ENCODE measurements at places on chromosomes 3 and 15.

DNA sequence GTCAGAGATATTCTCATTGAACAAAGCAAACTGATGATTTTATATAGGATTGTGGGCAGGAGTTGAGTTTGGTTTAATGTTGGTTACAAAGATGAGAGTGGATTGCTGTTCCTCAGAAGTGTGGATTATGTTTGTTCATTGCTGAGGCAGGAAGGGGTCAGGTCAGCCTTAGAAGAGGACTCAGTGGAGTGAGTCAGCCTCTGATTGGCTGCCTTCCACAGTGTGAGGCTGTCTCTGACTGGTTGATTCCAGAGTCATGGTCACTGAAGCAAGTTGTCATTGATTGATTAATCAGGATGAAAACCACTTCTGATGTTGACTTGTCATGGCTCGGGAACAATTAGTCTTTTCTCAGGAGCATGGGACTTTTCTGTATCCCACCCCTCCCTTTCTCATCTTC, 36.2 kb downstream of the KBTBD12 start:
- DNase-seq: no peak

DNA sequence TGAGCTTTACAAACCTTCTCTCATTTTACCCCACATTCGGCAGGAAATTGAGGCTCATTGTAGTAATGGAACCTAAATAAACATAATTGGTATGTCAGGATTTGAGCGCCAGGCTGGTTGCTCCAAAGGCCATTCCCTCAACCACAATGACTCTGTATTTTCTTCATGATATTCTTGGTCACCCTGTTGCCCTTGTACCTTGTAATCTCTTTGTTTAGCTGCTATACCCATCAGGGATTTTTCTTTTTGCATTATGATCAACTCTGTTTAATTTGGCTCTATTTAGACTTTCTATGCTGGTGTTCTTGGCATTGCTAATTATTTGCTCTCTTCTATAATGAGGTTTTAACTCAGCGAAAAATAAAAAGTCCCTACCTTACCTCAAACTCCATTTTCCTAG, 29.8 kb downstream of the DUOX2 start:
- DNase-seq: no peak

DNA sequence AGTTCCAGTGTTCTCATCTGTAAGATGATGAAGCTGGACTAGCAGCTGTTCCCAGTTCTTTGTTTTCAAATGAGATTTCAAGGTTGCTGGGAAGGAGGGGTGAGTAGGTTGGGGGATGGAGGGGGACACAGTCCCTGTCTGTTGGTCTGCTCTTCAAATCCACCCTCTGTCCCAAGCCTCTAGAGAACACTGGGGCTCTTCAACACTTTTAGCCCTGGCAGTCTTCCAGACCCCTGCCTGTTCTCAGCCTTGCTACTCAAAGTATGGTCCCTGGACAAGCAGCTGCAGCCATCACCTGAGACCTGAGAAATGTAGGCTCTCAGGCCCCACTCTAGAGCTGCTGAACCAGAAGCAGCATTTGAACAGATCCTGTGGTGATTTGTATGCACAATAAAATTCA, 41.3 kb downstream of the NEK11 start:
- DNase-seq: no peak

DNA sequence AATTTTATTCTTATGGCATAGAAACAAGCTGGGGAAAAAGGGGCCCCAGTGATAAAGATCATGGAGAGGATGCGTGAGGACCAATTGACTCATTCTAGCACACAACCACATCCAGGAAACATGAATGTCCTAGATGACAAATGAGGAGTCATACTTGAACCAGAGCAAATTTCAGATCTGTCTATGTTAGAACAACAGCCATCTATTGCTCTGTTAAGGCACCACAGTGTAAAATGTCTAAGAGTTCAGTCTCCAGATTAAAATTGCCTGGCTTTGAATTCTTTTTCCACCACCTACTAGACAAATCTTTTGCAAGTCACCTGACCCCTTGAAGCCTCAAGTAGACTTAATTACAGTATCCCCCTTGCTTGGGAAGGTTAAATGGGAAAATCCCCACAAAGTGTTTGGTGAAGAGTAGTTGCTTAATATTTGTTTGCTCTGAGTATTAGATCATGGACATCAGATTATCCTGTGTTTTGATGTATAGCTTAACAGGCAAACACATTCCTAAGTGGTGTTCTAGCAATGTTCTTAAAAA, 258.7 kb upstream of the TGFBR2 start:
- DNase-seq: peak; percentile 64

DNA sequence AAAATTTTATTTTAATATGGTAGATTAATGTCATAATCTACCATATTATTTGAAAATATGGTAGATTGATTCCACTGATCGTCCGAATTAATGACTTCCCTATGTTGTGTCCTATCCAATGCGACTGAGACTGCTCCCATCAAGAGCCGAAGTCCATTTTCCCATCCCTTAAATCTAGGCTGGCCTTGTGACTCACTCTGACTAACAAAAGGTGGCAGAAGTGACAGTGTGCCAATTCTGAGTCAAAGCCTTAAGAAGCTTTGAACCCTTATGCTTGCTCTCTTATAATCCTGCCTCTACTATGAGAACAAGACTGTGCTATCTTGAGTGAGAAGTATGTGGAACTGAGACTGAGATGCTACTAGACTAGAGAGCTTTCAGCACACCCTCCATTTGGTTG, 387.2 kb downstream of the ROBO1 start:
- no peak for DNase-seq

- no peak for DNase-seq
These were observed 8.2 kb downstream of the RUBCN start for GRCh38 chr3:197728487-197728886.

DNA sequence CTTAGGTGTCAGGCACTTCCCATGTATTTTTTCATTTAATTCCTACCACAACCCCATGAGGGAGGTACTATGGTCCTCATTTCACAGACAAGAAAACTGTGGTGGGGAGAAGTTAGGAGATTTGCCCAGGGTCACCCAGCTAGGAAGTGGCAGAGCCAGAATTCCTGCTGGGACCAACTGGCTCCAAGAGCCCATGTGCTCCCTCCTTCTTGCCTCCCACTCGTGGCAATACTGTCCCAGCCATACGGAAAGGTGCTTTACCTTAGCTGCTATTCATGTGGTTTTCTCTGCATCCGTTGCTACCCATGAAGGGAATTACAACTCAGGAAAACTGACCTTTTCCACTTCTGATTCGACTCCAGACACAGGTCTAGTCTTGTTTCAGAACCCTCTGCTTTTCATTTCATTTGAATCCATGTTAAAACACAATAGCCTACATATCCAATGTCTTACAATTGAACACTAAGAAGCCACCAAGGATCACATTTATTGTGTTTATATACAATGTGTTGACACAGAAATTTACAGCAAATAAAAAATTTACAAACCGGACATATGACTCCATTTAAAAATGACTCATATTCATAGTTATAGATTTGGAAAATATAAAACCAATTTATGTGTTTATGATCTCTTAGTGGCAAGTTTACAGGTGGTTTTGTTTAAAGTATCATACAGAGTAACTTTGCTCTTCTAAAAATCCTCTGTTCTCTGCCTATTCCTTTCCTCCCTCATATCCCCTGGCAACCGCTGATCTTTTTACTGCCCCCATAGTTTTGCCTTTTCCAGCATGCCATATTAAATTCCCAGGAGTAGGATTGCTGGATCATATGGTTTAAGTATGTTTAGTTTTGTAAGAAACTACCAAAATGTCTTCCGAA, 58.8 kb downstream of the BTD start:
- DNase-seq: no peak

DNA sequence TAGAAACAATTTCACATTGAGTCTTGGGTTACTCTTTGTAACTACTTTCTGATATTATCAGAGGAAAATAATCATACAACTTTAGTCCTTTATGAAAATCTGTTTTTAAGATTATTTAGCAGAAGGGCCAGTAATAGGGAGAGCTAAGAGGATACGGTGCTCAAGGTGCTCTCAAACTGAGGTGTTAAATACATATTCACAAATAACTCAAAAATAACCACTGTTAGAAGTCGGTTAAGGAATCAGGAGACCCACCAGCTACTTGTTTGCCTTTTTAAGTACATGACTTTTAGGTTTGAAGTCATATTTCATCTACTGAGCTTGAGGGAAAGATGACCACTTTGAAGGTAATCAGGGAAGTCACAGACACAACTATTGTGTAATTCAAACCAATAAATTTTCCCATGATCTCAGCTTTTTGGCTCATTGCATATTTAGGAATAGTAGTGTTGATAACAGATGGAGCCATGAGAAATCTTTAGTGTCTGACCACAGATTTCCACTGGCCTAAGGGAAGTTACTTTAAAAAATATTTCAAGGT, 1.4 kb upstream of the RSRC1 start:
- DNase-seq: no peak

GRCh38 chr3:112773864-112774263, 72.8 kb downstream of the CD200R1L start:
- no peak for DNase-seq

- DNase-seq: no peak
These were observed 339.8 kb upstream of the WNT5A start for GRCh38 chr3:55826731-55827496.

DNA sequence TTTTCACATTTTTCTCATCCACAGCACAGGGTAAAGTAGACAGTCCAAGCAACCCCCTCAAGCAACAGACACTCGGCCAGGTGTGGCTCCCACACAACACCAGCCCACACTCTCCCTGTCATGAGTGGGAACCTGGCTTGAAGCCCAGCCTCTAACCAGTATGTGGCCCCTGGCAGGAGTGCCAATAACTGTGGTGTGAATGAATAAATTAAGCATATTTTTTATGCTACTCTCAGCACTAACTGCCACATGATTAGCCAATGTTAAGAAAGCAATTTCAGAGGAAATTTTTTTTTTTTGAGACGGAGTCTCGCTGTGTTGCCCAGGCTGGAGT, 9.9 kb downstream of the IL17RD start:
- DNase-seq: no peak

DNA sequence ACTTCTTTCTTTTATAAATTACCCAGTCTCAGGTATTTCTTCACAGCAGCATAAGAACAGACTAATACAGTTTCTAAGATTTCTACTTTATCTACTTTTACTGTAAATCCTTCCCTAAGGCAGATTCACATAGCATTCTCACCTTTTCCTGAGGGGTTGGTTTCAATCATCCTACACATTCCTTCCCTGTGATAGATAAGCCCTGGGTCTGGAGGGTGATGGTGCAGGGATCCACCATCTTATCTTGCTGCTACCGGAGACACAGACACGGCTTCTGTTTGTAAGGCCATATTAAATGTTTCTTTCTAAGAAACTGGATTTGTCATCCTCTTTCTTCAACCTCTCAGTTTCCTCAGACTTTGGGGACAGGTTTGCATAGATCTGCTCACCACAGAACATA, 6.1 kb downstream of the IQCF5 start:
- no peak for DNase-seq

DNA sequence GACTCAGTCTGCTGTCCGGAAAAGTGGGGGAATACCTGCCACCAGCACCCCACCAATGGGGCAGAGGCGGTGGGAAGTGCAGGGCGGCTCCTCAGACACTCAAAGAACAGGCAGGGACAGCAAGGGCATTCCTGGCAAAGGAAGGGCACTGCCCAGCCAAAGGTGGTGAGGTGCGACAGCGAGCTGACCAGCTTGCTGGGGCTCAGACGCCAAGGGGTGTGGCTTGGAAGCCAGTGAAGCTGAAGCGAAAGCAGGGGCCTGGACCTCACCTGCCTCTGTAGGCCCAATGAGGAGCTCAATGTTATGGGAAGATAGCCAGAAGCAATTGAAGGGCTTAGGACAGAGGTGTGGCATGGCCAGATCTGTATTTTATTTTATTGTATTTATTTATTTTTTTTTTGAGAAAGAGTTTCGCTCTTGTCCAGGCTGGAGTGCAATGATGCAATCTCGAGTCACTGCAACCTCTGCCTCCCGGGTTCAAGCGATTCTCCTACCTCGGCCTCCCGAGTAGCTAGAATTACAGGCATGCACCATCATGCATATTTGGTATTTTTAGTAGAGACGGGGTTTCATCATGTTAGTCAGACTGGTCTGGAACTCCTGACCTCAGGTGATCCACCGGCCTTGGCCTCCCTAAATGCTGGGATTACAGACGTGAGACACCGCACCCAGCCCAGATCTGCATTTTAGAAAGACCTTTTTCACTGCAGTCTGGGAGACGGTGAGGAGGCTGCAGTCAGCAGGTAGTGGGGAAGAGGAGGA, 4.4 kb upstream of the LMAN1L start:
- DNase-seq: no peak

DNA sequence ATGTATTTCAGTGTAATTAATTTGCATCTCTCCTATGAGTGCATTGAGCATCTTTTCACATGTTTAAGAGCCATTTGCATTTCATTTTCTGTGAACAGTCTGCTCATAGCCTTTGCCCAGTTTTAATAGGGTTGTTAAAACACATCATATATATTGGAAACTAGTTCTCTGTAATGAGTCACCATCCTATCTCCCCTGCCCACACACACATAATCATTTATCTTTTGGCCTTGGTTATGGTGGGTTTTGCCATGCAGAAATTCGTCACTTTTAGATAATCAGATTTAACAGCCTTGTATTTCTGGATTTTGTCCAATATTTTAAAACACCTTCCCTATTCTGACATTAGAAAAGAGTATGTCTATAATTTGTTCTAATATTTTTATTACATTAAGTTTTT, 11.9 kb upstream of the CHRM5 start:
- no peak for DNase-seq

- DNase-seq: no peak
These were observed 45.5 kb downstream of the PTH1R start for GRCh38 chr3:46922871-46923558.

DNA sequence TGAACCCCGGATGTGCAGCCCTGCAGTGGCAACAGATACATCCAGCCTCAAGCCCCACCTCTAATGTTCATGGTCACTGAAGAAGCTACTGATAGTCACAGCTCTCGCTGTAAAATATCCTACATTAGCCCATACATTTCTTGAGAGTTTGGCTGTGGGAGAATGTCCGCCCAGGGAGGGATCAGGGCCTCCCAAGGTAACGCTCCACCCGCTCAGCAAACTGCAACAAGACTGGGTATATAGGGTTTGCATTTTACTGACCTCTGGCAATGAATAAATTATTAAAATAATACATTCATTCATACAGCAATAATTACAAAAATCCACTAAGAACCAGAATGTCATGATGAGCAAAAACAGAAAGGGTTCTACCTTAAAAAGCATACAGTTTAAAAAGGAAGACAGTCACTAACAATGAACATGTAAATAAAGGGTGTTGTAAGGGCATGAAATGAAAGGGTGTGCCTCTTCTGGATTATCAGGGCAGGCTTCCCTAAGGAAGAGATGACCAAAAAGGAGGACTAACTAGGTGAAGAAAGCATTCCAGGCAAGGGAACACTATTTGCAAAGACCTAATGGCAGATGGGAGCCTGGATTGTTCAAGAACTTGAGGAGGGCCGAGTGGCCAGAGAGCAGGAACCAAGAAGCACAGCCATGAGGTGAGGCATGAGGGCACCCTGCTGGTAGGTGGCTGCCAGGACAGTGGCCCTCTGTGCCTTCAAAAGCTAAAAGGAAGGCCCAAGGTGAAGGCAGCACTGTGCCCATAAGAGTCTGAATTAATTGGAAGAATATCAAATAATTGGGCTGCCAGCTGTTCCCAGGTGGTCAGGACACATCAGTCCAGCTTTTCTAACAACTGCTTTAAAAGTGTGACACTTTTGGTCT, 28.1 kb upstream of the CTDSPL start:
- DNase-seq: no peak

All from AG04449 (cell line).